ENCODE measurements at places on chromosomes 6 and 20. TPM values are rescaled to one million over a fixed set of nuclear protein-coding genes. Genes with fewer than 3 reads are reported as not detected.

WFDC2 gene
- not detected for total RNA-seq

DNA sequence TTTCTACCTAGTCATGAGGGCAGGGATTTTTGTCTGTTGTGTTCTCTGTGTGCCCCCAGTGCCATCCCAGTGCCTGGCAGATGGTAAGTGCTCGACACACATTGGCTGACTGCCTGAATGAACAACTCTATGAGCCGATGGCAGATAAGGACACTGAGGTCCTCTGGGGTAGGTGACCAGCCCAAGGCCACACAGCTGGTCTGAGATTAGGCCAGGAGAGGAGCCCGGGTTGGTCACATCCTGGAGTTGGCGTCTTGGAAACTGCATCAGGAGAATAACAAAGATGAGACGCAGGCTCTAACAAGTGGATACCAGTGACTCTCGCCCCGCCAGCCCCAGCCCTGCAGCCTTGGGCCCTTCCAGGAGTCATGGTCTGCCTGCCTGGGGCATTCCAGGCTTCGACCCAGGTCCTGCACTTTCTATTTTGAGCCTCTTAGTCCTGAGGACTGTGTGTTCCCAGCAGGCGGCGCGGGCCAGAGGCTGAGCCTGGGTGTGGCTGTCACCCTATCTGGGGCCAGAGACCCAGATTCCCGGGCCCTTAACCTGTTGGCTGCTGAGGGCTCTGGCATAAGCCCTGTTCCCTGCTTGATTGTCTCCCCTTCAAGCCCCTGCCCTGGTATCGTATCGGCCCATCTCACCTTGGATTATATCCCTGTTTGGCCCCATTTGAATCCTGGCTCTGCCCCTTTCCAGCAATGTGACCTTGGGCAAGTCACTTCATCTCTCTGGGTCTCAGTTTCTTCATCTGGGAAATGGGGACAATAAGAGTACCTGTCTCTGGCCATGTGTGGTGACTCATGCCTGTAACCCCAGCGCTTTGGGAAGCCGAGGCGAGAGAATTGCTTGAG, 88.3 kb downstream of the CEBPB start:
- DNase-seq = no peak

- DNase-seq = no peak
Observed at GRCh38 chr6:169207482-169207881, 46.2 kb downstream of the THBS2 start.

IYD gene
- not detected for total RNA-seq

DNA sequence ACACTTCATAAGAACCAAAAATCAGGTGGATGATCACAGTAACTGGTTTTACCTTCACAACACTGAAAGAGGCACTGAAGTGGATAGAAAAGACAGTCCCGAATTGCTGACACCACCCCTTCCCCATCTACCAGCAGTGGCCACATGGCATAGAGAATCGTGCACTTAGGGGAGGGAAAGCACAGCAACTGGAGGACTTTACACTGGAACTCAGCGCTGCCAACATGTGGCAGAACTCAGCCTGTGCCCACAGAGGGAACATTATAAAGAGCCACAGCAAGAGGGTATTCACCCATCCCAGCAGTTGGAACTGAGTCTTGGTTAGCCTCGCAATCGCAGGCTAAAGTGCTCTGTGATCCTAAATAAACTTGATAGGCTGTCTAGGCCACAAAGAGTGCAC, 6.5 kb upstream of the KIAA1586 start:
- DNase-seq = no peak

DNA sequence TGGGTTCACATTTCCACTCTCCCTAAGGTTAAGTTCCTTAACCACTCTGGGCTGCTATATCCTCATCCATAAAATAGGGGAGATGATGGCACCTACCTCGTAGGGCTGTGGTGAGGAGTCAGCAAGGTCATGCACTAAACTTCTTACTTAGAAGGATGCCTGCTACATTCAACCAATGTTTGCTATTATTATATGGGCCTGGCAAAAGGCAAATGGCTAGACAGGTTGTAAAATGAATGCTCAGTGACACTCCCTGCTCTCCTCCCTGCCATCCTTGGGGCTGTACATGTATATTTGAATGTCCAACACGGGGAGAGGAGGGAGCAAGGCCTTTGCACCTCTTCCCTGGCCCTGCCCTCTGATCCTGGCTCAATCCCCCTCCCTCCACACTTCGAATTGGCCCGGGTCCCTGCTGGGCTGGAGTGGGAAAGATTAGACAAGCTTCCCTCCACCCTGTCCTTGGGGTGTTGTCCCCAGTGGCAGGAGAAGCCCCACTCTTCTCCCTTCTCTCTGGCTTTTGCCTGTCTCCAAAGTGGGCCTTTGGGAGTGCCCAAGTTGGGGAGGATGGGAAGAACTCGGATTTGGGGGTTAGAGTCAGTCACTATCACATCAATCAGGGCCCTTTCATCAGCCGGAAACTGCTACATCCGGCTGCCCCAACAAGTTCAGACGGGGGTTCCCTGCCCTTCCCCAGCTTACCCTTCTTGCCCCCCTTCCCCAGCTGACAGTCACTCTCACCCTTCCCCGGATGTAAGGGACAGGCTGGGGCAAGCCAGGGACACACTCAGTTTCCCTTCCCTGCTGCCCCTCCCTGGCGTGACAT, 36.3 kb upstream of the VEGFA start:
- no peak for DNase-seq

DNA sequence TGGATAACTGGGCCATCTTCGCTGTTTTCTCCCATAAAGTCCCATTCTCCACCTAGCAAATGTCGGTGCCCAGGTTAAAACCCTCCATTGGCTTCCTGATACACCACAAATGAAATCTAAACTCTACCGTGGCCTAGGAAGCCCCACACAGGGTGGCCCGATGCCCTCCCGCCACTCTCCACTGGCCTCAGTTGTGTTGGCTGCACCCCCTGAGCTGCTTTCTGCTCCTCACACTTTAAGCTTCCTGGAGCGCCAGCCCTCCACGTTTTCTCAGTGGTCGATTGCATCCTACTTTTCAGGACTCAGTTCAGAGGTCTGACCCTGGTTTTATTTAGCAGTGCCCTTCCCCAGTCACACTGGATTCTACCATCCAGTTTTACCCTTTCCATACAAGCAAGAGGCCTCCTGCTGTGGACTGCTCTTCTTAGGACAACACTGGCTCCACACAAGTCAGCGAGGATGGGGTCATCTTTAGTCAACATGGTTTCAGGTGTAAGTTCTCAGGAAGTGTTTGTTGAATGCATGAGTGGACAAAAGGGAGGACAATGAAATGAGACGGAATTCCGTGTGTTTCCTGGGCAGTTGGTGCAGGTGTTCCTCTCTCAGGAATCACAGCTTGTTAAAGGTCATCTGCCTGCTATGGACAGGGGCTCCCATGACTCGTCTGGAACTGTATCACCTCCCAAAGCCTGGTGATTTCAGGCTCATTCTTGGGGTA, 124.1 kb downstream of the SULF2 start:
- DNase-seq = no peak

CCDC170 gene
- total RNA-seq = not detected

GRCh38 chr20:57883761-57884160, 173.9 kb upstream of the PMEPA1 start:
- no peak for DNase-seq

DNA sequence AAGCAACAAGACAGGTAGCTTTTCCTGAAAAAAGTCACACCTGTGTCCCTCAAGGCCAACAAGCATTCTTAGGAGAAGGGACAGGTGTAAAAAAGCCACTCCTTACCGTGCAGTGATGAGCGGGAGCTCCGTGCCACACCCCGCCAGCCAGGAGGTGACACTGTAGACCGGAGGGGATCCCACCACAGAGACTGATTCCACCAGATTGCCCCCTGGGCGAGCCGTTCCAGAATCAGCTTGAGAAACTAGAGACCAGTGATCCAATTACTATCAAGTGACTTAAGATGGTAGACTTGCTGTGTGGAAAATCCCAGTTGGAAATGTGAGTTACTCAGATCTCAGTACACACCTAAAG, 37.4 kb downstream of the PKHD1 start:
- no peak for DNase-seq

GRCh38 chr6:20217891-20218290, 5.6 kb upstream of the MBOAT1 start:
- DNase-seq = no peak

DNA sequence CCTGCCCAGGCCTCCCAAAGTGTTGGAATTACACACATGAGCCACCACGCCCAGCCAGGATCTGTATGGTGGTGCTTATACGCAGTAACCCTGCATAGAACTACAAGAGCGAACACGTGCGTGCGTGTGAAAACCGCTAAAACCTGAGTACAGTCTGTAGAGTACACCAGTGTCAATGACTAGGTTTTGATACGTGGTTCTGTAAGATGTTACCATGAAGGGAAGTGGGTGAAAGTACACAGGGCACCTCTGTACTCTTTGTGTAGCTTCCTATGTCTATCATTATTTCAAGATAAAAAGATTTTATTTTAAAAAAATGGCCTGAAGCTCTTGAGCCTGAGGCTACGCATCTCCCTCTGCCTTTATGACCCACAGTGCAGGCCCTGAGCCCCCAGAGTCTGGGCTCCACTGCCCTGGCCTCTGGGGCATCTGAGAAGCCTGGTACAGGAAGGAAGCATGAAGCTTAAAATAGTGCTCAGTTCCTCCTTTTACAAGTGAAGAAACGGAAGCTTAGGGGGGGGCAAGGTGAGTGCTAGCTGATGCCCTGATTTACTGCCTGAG, 21.6 kb downstream of the LY86 start:
- no peak for DNase-seq

DNA sequence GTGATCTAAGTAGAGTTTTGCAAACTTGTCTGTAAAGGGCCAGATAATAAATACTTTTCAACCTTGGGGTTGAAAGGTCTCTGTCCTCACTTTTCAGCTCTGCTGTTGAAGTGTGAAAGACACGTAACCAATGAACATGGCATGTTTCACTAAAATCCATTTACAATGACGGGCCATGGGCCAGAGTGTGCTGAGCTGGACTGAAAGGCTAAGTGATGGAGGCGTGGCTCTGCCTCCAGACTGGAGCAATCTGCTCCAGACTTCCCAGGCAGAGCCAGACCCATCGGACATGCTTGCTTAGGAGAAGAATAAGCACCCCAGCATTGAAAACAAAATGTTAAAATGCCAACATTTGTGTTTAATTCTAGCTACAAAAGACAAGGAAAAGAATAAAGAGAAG, 41.4 kb downstream of the SCAND1 start:
- no peak for DNase-seq

- DNase-seq = no peak
Observed at GRCh38 chr6:144899161-144899560, 614.0 kb downstream of the UTRN start.

- peak; percentile 61 for DNase-seq
Observed at GRCh38 chr20:20743511-20744169, 31.2 kb upstream of the RALGAPA2 start.

GRCh38 chr20:62782893-62783278, 13.4 kb upstream of the MRGBP start:
- DNase-seq = no peak

BANF2 gene
- not detected for total RNA-seq

DNA sequence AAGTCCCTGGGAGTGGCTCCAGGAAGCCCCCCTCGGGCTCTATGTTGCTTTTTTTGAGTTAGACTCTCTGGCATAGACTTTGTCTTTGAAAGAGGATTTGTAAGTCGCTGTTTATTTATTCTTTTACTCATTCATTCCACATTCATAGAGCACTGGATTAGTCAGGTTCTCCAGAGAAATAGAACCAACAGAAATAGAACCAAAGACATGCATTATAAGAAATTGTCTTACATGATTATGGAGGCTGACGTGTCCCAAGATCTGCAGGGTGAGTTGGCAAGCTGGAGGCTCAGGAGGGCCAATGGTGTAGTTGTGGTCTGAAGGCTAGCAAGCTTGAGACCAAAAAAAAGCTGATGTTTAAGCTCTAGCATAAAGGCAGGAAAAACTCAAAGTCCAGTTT, 98.3 kb upstream of the CHD6 start:
- no peak for DNase-seq

DNA sequence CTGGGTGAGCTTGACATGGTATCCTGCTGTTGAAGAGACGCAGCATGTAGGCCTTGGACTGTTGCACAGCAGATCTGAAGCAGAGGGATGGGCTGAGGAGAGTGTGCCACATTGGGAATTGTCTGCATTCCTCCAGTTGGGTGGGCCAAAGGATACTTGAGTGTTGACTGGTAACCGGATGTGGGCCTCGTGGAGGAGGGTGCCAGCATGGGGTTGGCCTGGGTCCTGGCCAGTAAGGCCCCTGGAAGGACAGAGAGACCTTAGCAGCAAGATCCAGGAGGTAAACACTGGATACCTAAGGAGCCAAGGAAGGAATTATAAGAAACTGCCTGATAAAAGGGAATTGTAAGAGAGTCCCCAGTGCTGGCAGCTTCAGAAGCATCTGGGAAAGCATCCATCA, 76.9 kb downstream of the FIG4 start:
- peak; percentile 27 for DNase-seq

GRCh38 chr6:68240726-68241125, 394.4 kb upstream of the ADGRB3 start:
- no peak for DNase-seq

GRCh38 chr20:58965270-58966064, 15.6 kb upstream of the NELFCD start:
- DNase-seq = no peak

GTSF1L gene
- total RNA-seq = not detected

DNA sequence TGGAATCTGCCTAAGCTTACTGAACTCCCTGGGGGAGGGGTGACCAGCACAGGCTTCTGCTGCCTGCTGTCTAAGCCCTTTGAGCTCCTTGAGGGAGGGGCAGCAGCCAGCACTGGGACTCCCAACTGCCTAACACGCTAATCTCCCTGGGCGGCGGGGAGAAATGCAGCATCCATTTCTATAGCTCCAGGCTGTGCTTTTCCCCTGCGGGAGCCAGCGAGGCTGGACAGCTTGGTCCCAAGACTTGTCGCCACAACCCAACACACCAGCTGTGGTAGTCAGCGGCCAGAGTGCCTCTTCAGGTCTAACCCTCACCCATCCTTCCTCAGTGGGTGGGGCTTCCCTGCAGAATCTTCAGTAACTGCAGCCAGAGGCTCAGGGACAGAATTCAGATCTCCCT, 64.6 kb downstream of the VGLL2 start:
- DNase-seq = no peak

DNA sequence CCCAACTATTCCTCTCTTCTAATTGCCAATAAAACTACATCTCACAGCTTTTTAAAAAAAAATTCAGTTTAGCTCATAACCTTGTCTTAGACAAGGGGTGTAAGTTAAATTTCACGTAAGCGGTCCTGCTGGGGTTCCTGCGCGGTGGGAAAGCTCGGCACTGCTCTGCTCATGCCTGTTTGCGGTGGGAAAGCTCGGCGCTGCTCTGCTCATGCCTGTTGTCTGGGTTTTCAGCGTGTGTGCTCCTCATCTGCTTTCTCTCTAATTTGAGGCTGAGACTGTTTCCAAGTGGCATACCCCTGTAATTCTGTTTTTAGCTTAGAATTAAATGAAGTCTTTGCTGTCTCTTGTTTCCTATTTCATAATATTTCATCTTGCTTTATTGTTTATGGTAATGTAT, 18.6 kb downstream of the ARID1B start:
- peak; percentile 73 for DNase-seq

DNA sequence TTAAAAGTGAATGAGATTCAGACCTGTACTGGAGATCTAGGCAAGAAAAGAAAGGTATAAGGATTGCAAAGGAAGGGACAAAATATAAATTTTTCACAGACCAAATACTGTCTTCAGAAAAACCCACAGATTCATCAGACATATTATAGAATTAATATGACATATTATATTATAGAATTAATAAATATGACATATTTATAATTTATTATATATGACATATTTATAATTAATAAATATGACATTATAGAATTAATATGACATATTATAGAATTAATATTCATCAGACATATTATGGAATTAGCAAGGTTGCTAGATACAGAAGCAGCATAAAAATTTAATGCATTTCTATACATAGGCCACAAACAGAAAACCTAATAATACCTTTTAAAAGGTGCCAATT, 44.7 kb upstream of the GNRH2 start:
- DNase-seq = no peak
